ENCODE measurements at places on chromosomes 13 and 19.

DNA sequence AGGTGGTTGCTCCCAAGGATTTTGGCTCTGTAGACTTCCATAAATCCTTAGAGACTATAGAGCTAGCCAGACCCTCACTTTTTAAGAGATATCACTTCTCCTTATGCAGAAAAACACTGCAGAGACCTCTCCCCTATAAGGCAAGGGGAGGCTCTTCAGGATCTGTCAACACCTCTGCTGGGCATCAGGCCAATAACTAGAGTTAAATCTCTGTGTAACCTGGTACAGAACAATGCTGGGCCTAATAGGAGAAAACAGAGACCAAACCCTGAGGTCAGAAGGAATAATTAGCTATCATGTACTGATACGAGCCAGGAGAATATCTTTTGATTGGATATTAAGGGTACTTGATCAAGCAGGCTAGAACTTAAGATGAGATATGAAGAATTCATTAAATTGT is 358.5 kb downstream of the TBC1D4 start:
- no peak for DNase-seq

- peak; percentile 66 for DNase-seq
Observed at GRCh38 chr19:8487137-8487851, 15.1 kb downstream of the PRAM1 start.

DNA sequence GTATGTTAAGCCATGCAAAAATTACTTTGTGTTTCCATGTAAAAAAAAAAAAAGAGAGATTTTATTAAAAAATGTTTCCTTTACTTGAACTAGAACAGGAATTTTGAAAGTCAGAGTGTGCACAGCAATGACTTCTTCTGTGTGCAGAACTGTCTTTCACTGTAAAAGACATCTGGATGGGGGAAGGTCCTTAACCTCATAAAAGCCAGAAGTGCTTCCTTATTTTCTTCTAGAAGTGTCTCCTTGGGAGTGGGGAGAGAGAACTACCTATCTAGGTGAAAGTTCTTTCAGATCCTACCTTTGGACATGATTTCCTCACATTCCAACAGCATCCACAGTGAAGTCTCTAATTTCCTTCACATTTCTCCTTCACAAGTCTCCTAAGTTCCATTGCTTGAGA is 360.3 kb downstream of the FGF14 start:
- DNase-seq = no peak

DNA sequence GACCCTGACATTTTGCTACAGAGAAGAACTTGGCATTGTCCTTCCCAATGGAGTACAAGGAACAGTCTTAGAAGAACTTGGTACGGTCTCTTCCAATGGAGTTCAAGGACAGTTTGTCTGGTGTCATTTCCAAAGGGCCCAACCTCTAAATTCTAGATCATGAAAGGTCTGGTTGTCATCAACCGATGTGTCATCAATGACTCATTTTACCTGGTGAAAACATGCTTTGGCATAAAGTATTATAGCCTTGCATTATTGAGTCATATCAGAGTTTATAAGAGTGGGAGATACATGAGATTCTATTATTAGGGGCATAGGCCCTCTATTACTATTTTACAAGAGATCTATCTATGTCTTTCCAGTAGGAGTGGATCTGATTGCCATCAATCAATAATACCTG is 4.3 kb downstream of the CYP2B6 start:
- no peak for DNase-seq

DNA sequence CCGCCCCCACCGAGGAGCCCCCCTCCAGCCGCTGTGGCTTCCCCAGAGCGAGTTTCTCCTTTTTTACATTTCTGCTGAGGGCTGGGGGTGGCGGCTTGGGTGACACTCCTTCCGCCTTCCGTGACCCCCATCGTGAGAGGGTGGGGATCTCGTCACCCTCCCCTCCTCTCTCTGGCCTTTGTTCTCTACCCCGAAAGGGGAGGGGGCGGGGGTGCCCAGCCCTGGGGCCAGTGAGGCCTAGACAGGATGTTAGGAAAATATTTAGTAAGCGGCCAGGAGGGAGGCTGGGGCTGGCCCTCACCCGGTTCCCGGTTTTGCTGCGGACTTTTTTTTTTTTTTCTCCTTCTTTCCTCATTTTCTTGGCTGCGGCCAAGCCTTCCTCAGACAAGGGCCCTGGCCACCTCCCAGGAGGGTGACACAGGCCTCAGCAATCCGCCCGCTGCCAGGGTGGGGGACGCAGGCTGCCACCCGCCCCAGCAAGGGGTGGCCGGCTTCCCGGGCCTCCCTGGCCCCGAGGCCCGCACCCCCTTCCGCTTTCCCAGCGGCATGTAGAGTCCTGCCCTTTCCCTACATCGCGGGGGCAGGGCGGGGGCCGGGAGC is 3.9 kb downstream of the MIDN start:
- DNase-seq = peak; percentile 83

- DNase-seq = no peak
Observed at GRCh38 chr13:97106323-97106722, 112.0 kb upstream of the OXGR1 start.

- no peak for DNase-seq
Observed at GRCh38 chr13:18921063-18921462, 260.6 kb downstream of the TUBA3C start.
